ENCODE measurements at places on chromosomes 3 and 15.

DNA sequence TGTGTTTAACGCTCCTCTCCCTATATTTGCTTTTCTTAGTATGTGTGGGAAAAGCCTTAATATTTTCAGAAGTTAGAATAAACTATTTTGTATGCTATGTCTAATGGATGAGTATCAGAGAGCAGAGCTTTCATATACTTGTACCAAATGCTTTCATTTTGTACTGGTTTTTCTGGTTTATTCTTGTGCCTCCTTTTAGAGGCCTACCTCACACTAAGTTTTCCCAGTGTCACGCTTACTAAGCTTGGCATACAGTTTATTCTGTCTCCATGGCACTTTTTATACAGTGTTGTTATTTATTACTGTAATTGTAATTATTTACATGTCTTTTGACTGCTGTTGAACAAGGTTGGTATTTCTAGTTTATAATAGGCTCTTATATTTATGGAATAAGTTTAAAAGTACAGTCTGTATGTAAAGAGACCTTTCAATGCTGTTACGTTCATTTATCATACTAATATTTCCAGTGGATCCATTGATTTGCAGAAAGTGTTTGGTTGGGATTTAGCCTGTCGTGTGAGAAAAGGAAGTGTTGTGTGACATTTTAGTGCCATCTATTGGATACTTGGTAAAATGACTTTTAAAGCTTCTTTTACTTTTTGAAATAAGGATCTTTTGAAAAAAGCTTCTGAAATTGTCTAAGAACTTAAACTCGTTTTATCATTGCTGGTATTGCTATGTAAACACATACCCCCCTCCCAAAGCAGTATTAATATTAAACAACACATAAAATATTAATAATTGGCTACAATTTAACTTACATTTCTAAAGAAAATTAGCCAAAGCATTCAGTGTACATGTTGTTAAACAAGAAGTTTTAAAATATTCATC lies 5.2 kb upstream of the EBLN2 start:
- no peak for DNase-seq

DNA sequence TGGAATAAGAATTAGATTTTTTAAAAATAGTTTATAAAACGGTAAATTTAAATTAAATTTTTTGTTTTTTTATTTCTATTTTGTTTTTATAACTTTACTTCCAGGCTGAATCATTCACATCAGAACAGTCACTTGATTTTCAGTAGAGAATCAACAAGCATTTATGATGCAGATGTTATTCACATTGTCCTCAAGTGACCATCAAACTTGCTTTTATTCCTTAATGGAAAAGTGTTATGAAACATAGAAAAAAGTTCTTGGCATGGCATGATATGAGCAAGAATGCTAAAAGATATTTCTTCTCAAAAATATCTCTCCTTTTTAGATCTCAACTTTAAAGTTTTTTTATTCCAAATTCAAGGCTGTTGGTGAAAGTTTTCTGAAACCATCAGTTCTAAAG lies 70.9 kb upstream of the TGFBR2 start:
- DNase-seq: no peak

- no peak for DNase-seq
Measured at GRCh38 chr15:74958320-74958907, 1.8 kb upstream of the RPP25 start.

DNA sequence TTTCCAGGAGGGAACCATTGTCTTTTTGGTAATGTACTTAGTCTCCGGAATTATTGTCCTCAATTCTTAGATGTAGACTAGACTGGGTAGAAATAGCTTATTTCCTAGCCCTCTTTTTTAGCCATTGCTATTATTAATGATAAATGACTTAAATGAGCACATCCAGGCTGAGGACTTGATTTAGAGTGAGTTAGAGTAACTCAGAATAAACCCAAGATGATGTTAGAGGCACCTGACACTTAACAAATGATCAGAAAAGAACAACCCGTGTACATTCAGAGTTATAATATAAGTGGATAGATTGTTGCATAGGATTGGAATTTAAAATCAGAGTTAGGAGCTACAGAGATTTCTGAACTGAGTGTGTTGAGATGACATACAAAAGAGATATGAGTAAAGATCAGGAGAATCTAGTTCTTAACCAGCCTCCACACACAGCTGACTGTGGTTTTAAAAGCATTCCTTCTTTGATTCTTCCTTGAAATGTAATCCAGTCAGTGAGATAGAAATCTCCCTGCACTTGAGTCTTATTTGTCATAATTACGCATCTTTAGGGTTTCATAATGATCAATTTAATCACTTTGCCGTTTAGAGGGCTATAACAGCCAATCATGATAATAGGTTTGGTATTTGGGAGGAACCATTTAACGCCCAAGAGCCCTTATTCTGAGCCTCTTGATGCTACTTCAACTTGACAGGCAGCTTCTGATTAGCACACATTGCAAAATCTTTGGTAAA lies 366.5 kb downstream of the GAP43 start:
- DNase-seq: no peak

- no peak for DNase-seq
Measured at GRCh38 chr3:69491975-69492374, 106.1 kb upstream of the FRMD4B start.

- no peak for DNase-seq
Measured at GRCh38 chr3:81692766-81693165, 68.7 kb downstream of the GBE1 start.

- DNase-seq: no peak
Measured at GRCh38 chr3:143562789-143563188, 285.5 kb downstream of the SLC9A9 start.

DNA sequence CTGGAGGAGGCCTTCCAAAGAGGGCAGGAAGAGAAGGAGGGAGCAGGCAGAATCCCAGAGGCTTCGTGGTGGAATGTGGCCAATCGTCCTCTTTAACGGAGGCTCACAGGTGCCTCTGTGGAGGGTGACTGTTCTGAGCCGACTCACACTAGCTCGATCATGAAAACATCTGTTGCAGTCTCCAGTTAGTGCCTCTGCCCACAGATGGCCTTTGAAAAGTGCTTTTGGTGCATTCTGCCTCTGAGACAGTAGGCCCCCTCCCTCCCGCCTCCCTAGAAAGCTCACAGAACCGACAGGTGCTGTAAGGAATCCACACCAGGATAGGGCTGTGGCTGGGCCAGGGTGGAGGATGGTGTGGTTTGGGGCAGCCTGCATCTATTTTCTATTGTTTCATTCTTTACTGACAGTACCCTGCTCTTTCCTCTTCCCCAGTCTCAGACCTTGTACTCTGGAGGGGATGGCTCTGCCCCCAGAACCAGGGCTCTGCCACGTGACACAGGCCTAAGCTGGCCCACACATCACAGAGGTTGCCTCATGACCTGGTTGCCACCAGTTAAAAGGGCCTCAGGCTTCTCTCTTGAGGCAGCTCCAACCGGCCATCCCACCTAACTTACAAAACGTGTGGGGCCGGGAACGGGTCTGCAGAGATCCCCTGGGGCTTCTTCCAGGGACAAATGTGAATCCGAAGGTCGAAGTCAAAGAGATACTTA lies 27.2 kb upstream of the PIGZ start:
- no peak for DNase-seq

- DNase-seq: no peak
Measured at GRCh38 chr3:30539206-30539605, 67.2 kb upstream of the TGFBR2 start.

- DNase-seq: no peak
Measured at GRCh38 chr15:58115692-58116091, 22.5 kb upstream of the AQP9 start.

DNA sequence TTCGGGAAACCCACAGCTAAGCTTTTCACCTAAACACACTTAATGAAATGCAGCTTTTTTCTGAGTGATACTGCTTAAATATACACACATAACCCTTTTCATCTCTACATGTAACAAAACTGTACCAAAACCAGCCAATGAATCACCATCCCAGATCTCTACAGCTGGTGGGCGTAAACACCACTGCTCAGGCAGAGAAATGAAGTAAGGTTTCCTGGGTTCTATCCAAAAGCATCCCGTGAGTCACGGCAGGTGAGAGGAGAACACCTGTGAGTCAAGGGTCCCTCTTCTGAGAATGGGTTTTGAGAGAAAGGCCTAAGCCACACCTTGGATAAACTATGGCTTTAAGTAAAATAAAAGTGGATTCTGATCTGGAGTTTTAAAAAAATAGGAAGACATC lies 2.6 kb downstream of the CLDN1 start:
- DNase-seq: no peak

DNA sequence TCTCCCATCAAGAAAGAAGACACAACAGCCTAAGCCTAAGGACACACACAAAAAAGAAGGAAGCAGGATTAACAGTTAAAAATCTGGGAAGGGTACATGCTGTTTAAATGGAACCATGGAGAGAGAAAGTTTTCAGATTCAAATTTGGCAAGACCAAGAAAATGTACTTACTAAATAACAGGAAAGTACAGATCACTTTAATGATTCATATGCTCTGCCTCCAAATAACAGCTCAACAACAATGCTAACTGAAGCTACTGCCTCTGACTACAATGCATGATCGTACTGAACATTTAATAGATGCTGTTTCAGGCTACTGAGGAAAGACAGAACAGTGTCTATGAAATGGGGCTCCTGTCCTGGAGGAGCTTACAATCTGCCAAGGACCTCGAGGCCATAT lies 8.4 kb upstream of the NMB start:
- no peak for DNase-seq

Data from activated CD4-positive, alpha-beta T cell treated with anti-CD3 and anti-CD28 coated beads, Interleukin-2, amount 10 ng/mL, durations not matched to agents 24 days and 14 days (primary cell).